ENCODE measurements at places on chromosomes 3 and 15. TPM values are rescaled to one million over a fixed set of nuclear protein-coding genes. Genes with fewer than 3 reads are reported as not detected.

DNA sequence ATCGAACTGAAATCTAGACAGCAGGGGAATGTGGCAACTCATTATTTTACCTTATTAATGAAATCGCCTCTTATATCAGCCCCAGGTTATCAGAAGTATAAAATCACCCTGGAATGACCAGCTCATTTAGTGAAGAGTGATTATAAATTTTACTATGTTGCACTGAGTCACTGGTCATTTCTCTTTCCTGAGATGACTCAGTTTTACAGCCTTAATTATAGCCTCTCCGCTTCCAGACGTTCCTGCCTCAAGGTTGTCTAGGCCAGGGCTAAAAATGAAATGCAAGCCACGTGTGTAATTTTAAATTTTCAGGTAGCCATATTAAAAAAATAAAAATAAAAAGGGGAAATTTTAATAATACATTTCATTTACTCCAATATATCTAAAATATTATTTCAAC is 33.3 kb downstream of the DET1 start:
- no peak for DNase-seq

- DNase-seq = no peak
Observed at GRCh38 chr3:127718245-127718915, 45.6 kb downstream of the ABTB1 start.

DNA sequence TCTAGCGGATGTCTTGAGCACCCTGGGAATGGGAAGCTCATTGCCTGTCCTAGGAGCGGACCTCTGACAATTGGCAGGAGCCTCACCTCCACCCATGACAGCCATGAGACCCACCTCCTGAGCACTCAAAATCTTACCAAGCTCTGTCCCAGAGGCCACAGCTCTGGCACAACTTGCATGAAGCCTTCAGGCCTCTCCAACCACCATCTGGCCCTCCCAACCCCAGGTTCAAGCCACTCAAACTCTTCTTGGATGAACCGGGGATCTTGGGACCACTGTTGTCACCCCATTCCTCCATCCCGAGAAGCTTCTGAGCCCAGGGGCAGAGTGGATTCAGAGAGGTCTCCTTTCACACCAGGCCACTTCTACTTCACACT is 1.5 kb downstream of the VIPR1 start:
- DNase-seq = no peak

IGSF10 gene
- polyA plus RNA-seq = 2.2 TPM

SUCLG2 gene
- polyA plus RNA-seq = 73.4 TPM
